ENCODE measurements at places on chromosomes 16 and 17.
A peak's percentile ranks its signal among the peaks of the same experiment; 100 is the strongest.

- DNase-seq: no peak
Measured at GRCh38 chr16:72092832-72093447, 480 bp downstream of the TXNL4B start.

- no peak for DNase-seq
Measured at GRCh38 chr17:49835472-49835871, 12.4 kb downstream of the TAC4 start.

- no peak for DNase-seq
Measured at GRCh38 chr17:77487677-77488530, 347.1 kb downstream of the SEC14L1 start.

DNA sequence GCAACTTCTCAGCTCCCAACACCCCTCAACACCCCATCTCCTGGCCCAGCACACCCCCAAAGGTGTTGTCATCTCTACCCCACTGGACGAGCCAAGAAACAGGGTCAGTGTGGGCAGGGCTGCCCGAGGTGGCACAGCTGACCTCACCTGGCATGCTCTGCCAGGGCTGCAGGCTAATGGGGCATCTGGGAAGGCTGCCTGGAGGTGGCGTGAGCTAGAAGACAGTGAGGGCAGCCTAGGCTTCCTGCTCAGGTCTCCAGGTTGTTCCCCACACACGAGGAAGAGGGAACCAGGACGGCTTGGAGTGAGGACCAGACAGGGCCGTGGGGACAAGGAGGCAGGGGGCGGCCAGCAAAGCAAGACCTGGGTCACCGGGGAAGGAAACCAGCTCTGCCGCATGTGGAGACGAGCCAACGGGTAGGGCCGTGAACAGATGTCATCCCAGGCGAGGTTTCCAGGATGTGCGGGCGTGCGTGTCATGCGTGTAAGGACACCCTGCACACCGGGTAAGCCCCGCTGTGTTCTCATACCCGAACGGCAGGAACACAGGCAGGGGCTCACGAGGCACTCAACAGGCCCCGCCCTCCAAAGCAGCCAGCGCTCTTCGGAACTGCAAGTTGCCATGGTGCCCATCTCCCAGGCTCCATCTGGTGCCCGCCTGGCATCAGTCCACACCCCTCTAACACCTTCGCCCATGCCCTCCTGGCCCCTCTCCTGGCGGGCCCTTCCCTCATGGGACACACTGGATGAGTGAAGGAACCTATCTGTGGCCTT is 29.6 kb upstream of the PVALEF start:
- DNase-seq: no peak

GRCh38 chr16:4976611-4977145 is 18.5 kb downstream of the SEC14L5 start:
- no peak for DNase-seq

GRCh38 chr16:74747-75334 is 2.4 kb upstream of the RHBDF1 start:
- no peak for DNase-seq

DNA sequence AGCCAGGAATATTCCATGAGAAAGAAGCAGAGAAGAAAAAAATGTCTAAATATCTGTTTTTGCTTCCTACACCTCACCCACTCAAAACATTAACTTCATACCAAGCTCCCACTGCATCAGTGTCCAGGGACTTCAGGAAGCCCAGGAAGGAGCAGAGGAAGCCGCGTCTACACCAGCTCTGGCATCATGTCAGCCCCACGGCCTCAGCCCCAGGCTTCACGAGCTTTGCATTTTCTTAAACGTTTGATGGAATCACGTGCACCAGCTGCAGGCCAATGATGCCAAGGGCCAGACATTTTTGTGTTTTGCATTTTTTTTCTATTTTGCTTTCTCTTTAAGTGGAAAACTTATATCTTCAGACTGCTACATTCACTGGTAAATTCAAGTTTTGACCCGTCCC is 48.6 kb downstream of the CDRT4 start:
- DNase-seq: no peak

- no peak for DNase-seq
Measured at GRCh38 chr16:10959161-10959560, 14.8 kb downstream of the CLEC16A start.

- no peak for DNase-seq
Measured at GRCh38 chr16:49704586-49705155, 151.2 kb downstream of the ZNF423 start.

GRCh38 chr16:66120656-66121055 is 245.8 kb upstream of the CDH5 start:
- no peak for DNase-seq

DNA sequence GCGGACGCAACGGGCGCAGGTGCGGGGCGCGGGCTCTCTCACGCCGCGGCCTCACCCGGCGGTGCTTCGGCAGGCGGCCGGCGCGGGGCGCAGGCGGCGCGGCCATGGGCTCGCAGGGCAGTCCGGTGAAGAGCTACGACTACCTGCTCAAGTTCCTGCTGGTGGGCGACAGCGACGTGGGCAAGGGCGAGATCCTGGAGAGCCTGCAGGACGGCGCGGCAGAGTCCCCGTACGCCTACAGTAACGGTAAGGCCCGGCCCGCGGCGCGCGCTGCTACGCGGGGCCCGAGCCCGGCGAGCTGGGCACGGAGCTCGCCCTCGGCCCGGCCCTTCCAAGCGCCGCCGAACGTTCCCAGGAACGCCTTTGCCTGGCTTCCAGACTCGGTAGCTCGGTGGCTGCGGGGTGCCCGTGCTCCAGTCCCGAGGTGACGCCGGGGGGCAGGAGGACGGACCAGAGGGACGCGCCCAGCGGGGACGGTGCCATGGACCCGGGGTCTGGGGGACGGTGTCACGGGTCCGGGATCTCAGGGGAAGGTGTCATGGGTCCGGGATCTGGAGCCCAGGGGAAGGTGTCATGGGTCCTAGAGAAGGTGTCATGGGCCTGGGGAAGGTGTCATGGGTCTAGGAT is 435 bp downstream of the RAB40C start:
- peak; percentile 49 for DNase-seq

DNA sequence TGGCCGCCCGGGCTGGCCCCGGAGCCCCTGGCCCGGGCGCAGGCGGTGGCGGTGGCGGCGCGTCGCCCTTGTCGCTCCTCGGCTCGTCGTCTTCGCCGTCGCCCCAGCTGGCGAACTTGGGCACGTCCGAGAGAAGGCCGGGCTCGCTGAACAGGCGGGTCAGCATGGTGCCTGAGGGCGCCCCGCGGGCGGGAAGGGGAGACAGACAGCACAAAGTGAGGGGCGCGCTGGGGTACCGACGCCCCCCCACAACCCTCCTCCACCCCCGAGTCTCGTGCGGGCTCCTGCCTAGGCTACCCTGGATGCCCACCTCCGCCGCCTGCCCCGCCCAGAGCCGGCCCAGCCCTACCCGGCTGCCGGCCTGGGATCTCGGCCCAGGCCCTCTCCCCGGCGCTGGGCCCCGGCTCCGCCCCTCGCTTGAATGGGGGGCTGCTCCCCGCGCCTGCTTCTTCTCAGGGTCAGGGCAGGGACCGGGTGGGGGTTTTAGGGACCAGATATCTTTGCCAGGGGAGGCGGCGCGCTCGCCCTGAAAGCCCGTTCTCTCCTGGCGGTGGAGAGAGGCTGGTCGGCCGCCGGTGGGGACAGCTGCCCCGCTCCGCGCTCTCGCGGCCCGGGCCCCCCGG is 1.2 kb downstream of the NEUROD2 start:
- DNase-seq: no peak

- no peak for DNase-seq
Measured at GRCh38 chr17:68228817-68229570, 18.8 kb upstream of the AMZ2 start.

GRCh38 chr16:52758473-52758855 is 211.5 kb upstream of the TOX3 start:
- DNase-seq: no peak

DNA sequence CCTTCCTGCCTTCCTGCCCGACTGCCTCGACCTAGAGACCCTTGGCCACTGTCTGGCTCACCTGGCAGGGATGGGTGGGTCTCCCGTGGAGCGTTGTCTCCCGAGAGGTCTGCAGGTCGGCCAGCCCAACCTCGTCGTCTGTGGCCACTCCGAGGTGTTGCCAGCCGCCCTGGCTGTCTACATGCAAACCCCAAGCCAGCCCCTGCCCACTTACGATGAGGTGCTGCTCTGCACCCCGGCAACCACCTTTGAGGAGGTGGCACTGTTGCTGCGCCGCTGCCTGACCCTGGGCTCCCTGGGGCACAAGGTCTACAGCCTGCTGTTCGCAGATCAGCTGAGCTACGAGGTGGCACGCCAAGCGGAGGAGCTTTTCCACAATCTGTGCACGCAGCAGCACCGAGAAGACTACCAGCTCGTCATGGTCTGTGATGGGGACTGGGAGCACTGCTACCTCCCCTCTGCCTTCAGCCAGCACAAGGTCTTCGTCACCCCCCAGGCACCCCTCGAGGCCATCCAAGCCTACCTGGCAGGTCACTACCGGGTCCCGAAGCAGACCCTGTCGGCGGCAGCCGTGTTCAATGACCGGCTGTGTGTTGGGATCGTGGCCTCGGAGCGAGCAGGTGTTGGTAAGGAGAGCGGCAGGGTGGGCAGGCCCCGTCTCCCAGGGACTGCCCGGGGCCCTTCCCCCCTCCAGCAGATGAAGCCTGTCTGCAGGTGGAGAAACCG is 75.1 kb upstream of the ENDOV start:
- no peak for DNase-seq

DNA sequence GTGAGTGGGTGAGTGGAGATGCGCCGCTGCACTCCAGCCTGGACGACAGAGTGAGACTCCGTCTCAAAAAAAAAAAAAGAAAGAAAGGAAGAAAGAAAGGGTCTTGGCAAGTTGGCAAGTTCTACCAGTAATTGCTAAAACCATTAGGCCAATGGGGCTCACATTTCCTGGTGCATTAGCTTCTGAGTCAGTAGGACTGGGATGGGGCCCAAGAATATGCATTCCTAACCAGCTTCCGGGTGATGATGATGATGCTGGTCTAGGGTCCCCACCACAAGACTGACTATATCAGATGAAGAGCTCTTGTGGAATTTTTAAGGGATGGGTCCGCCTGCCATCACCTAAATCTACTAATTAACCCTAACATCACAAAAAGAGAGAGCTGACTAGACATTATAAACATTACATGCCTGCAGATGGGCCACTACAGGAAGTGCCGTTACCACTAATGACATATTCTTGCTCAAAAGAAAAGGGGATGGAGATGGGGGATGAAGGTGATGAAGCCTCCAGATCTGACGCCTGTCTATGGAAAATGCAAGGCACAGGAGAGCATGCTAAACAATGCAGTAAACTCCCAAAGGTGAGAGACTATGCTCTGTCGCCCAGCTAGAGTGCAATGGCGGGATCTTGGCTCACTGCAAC is 13.1 kb downstream of the MYH11 start:
- no peak for DNase-seq

DNA sequence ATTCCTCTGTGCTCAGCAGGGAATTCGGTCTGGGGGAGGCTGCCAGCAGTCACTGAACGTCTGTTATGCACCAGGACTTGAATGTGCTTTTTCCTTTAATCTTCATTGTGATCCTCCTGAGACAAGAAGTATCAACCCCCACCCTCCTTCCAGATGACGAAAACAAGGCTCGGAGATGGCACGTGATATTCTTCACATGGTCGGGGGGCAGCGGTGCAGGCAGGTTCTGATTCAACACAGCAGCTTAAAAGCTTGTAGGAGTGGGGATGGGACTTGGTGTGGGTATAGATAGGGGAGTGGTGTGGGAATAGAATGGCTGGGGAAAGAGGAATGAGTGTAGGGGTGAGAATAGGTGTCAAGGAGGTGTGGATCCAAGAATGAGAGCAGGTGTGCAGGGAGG is 6.4 kb downstream of the NECAB2 start:
- DNase-seq: no peak

DNA sequence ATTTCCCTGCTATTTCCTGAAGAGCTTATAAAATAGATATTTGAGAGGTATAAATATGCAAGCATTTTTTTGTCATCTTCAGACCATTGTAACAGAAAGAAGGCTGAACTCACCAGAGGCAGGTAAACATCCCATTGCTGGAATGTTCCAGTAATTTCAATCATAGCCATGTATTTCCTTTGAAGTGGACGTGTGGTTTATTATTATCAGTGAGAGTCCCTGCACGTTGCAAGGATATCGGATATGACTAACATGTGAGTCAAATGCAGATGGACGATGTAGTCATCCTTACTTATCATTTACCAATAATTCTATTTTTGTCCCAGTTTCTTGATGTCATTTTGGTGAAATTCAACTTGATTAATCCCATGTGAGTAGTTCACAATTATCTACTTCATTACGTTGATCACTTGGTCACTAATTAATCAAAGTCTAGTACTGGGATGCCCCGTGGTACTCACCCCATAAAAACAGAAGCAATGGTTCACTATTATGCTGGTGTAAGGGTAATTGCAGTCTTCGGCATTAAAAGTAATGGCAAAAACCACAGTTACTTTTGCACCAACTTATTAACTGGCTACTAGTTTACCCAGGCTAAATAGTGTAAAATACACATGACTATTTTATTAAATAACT is 89.5 kb downstream of the VAT1L start:
- no peak for DNase-seq

GRCh38 chr16:3112058-3112880 is at the start of gene ZNF205:
Gene ZNF205 (plus strand): TSS chr16:3112586. CDS start chr16:3113431, 845 bp downstream.
- peak; percentile 90 for DNase-seq

- DNase-seq: no peak
Measured at GRCh38 chr16:3961449-3961849, 80.9 kb upstream of the CREBBP start.

DNA sequence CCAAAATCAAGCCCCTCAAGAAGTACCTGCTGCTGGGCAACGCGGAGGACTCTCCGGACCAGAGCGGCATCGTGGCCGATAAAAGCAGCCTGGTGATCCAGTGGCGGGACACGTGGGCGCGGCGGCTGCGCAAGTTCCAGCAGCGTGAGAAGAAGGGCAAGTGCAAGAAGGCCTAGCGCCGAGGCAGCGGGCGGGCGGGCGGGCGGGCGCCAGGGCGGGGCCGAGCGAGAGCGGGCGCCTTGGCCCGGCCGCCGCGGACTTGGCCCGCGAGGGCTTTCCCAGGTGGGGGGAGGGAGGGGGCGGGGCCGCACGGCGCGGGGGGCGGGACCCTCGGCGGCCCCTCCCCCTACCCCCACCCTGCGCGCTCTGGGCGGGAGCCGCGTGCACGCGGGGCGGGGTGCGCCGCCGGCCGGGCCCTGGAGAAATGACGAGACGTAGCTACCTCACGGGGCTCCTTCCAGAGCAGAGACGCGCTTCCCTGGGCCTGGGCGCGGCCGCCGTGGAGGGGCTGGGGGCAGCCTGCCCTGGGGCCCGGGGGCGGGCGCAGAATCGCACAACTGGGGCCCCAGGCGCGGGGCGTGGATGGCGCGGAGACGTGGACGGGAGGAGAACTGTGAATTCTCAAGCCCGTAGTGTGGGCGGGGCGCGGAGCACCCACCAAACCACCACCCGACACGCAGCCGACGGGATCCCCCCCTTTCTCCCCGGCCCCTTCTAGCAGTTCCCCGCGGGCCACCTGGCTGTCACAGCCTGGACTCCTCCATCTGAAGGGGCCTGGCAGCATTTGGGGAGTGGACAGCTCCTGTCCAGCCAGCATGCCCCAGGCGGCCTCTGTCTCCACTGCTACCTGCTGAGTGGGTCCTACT is 218.7 kb downstream of the NTN1 start:
- DNase-seq: peak; percentile 97
